Nucleus accumbens (tissue), 56 donors: ENCODE measurements at places on chromosomes 6 and 20.

DNA sequence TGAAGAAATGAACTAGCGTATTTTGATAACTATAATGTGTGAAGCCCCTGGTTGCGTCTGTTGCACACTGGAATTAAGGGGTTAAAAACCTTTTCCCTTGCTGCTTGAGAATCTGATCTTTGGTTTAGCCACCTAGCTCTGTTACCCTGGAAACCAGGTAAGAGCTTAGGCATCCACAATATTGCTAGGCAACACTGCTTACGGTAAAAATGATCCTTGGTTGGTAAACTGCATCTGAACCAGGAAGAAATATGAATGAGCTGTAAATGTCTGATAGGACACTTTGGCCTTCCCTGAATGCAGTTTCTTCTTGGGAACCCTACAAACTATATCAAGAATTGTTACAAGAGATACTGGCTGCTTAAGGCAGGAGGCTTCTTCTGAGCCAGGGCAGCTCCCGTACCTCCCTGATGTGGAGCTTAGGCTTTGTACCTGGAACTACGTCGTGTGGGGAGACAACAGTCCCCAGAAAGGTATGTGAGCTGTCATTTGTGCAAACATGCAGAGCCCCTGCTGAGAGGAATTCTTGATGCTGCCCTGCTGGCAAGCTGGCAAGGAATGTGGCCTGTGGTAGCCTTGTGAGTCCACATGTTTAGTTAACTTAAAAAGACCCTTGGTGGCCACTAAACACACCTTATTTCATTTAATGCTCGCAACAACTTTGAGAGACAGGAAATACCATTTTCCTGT, 18.4 kb downstream of the UBE3D start:
- peak; percentile 2 for DNase-seq

GRCh38 chr20:40775561-40776146, 86.6 kb upstream of the MAFB start:
- no peak for DNase-seq

DNA sequence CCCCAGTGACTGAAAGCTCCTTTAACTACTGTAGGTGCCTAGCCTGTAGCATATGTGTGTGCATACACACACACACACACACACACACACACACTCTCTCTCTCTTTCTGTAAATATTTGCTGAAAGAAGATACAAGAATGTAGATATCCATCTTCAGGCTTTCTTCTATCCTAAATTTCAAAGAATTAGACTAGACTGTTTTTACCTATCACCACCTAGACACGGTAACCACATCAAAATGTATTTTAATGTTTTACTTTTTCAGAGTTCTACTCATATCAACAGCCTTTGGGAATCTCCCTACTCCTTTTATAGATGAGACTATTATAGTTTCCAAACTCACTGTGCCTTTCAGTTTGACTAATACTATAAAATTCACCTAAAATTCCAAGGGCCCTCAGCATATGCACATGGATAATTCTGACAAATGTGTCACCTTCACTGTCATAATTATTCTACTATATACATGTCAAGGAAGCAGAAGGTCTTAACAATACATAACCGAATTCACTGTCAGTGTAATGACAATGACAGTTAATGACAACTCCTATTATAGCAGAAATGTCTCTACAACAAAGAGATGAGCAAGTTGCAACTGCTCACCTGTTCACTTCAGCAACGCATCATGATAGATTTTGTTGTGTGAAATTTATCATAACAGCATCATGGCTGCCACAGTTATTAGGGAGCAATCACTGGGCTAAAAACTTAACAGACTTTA, 236.5 kb downstream of the GMPR start:
- no peak for DNase-seq

- DNase-seq = no peak
Measured at GRCh38 chr6:134534708-134535149, 216.8 kb upstream of the SGK1 start.

DNA sequence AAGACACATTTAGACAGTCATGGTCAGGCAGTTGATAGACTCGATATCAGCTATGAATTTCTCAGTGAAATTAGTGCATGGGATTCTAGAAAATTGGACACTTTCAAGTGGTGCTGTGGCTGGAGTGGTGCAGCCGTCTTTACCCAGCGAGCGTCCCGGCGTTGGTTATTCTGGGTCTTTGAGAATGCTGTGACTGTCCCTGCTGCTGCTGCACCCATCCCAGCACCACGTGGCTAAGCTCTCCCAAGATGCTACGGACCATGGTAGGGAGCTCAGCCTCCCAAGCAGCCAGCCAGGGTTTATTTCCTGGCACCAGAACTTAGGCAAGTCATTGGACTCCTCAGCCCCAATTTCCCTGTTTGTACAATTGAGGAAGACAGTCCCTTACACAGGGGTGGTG, 147.2 kb upstream of the RPS6KA2 start:
- no peak for DNase-seq
